ENCODE measurements at places on chromosomes 5 and 9. TPM values are rescaled to one million over a fixed set of nuclear protein-coding genes. Genes with fewer than 3 reads are reported as not detected.

FAM221B gene
- total RNA-seq = not detected

DNA sequence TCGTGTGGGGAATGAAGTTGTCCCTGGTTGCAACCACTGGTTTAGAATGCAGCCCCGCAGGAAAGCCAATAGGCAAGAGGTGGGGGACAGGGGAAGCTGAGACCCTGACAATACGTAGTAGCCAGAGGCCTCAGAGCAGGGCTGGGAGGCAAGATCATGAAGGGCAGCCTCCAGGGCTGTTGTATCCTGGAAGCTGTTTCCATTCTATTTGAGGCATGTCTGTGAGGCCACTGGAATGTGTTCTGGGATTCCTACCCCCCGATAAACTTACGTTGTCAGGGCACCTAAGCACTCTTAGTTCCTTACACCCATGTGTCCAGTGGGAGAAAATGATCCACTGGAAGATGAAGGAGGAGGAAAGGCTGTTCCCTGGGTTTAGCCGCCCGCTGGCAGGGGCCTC, 177.3 kb downstream of the CFAP90 start:
- DNase-seq = no peak

GRCh38 chr5:40405230-40405629, 274.5 kb upstream of the PTGER4 start:
- no peak for DNase-seq

- no peak for DNase-seq
Observed at GRCh38 chr9:130487500-130487899, 42.7 kb downstream of the ASS1 start.

MARCOL gene
- not detected for total RNA-seq

DNA sequence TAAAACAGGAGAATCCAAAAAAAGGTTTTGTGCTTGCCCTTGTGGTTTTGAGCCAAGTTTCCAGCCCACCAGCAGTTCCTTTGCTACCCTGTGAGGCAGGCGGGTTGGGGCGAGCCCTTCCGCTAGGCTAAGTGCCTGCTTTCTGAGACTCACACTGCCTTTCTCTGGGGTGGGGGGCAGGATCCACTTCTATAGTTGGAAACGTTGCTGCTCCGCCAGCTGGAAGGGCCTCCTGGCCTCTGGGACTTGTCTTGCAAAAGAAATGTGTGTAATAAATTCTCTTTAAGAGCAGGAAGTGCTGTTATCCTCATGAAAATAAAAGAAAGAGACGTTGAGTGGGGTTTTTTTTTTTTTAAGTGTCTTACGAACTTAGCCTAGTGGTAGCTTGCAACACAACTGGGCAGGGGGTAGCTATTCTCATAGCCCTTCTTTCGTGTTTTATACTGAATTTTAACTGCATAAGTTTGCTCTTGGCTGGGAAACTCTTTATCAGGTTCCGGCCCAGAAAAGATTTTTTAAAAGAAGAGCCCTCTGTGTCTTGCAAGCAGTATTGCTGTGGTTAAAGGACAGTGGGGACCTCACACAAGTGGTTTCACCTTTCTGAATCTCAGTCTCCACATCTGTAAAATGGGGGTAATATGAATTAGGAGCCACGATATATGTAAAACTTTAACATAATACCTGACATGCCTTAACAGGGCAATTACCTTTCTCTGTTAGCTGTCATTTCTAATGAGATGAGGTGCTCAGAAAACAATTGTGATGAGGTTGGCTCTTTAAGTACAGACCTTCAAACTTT, 19.8 kb downstream of the JADE2 start:
- no peak for DNase-seq

FOXD1 gene
- total RNA-seq = 63.3 TPM

GRCh38 chr5:76099756-76100155, 16.6 kb downstream of the SV2C start:
- DNase-seq = no peak

GRCh38 chr5:75435096-75435495, 76.3 kb downstream of the CERT1 start:
- no peak for DNase-seq

TPPP gene
- total RNA-seq = 0.98 TPM

SYK gene
- 0.28 TPM for total RNA-seq

GRCh38 chr9:73152953-73153352, 1.3 kb downstream of the ANXA1 start:
- DNase-seq = no peak

NRARP gene
- 16.9 TPM for total RNA-seq

GRCh38 chr9:135692410-135692809, 6.9 kb downstream of the SOHLH1 start:
- DNase-seq = no peak

All from Panc1 (cell line).